ENCODE measurements at places on chromosomes 6 and 20. TPM values are rescaled to one million over a fixed set of nuclear protein-coding genes. Genes with fewer than 3 reads are reported as not detected.

GRCh38 chr6:37777272-37777834 is 42.2 kb upstream of the ZFAND3 start:
- no peak for DNase-seq
- H3K27me3 ChIP-seq = no peaks in the 10 kb centered on the region
- no peak overlapping the region for H3K27ac ChIP-seq
- no peak overlapping the region for H3K4me3 ChIP-seq
- H3K36me3 ChIP-seq = no peaks in the 10 kb centered on the region
- no peaks in the 10 kb centered on the region for H3K4me1 ChIP-seq

- no peaks in the 10 kb centered on the region for H3K27me3 ChIP-seq
- H3K36me3 ChIP-seq = no peaks in the 10 kb centered on the region
- no peak overlapping the region for H3K27ac ChIP-seq
- no peak overlapping the region for H3K4me3 ChIP-seq
Measured at GRCh38 chr6:76264468-76264867, 192.0 kb upstream of the IMPG1 start.

- no peaks in the 10 kb centered on the region for H3K36me3 ChIP-seq
- no peaks in the 10 kb centered on the region for H3K27me3 ChIP-seq
- H3K4me3 ChIP-seq = no peak overlapping the region
- DNase-seq = no peak
Measured at GRCh38 chr20:10306440-10307358, 88.1 kb downstream of the SNAP25 start.

DNA sequence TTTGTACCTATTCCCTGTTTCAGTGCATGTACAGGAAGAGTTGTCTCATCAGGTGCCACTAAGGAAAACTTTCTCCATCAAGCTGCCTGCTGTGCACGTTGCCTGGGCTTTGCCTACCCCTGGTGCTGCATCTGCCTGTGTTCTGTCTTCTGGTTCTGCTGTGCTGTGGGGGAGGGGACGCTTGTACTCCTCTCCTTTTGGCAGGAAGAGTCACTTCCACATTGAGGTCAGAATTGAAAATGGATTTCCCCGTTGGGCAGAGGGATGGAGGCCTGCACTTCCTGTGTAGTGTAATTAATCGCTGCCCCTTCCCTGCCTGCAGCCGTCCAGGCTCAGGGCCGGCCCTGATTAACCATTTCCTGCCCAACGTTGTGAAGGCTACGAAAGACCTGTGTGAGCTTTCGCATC is 153.3 kb downstream of the SCML4 start:
- DNase-seq = peak; percentile 78
- no peaks in the 10 kb centered on the region for H3K27me3 ChIP-seq
- H3K36me3 ChIP-seq = no peaks in the 10 kb centered on the region
- H3K4me1 ChIP-seq = peaks cover 52% of the 10 kb centered on the region
- H3K27ac ChIP-seq = peak overlapping the region; percentile 73

DNA sequence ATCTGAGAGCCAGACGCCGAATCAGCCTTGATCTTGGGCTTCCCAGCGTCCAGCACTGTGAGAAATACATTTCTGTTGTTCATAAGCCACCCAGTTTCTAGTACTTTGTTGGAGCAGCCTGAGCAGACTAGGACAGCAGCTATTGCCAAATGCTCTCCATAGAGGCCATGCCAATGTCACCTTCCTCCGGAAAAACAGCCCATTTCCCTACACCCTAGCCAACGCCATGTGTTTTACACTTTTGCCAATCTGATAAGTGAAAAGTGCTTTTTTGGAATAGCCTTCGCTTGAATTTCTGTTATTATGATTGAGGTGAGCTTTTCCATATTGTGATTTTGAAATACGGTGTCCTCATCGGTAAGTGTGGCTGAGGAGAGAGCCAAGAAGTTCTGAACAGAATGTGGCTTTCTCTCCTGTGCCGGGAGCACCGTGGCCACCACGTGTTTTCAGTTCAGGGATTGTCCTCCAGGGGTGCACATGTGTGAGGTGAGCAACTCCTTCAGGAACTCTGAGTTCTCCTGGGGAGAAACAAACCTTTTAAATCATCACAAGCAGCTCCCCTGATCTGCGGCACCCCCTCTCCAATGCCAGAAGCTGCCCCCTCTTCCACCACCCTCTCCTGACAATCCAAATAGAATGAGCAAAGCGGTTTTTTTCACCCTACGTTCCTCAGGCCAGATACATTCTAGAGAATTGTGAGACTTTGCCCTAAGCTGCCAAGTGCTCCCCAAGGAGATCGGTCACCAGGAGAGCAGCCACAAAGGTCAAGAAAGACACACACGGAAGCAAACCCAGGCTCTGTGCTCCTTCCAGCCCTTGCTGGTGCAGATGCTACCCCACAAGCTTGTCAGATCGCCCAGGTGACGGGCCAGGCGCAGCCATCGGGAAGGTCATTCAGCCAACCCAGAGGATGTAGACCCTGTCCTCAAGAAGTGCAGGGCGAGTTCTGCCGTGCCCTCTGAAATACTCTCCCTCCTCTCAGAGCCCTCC is 36.0 kb downstream of the TAF8 start:
- H3K27me3 ChIP-seq = no peaks in the 10 kb centered on the region
- H3K4me1 ChIP-seq = no peaks in the 10 kb centered on the region
- peak; percentile 36 for DNase-seq
- H3K4me3 ChIP-seq = no peak overlapping the region
- H3K27ac ChIP-seq = no peak overlapping the region

DNA sequence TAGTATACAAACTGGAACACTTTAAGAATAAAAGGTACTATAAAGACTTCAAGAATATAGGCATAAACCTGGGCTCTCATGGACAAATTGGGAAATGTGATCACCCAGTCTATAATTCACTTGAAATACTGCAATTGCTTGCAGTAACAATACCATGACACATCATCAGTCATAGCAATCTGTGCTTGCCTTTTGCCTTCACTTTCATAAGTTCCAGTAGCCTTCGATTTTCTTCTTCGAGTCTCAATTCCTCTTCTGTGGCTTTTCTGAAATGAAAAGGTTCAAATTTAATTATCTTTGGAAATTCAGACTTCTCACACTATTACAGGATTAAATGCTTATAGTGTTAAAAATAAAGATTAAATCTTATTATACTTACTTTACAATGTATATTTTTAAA is 96.3 kb upstream of the ZBTB24 start:
- H3K4me3 ChIP-seq = no peak overlapping the region
- H3K4me1 ChIP-seq = no peaks in the 10 kb centered on the region
- H3K36me3 ChIP-seq = peaks cover 17% of the 10 kb centered on the region
- H3K27me3 ChIP-seq = no peaks in the 10 kb centered on the region
- H3K27ac ChIP-seq = no peak overlapping the region

- no peaks in the 10 kb centered on the region for H3K4me1 ChIP-seq
- H3K36me3 ChIP-seq = no peaks in the 10 kb centered on the region
- DNase-seq = no peak
- H3K27ac ChIP-seq = no peak overlapping the region
- no peaks in the 10 kb centered on the region for H3K27me3 ChIP-seq
Measured at GRCh38 chr6:168286116-168286515, 33.5 kb downstream of the DACT2 start.

DNA sequence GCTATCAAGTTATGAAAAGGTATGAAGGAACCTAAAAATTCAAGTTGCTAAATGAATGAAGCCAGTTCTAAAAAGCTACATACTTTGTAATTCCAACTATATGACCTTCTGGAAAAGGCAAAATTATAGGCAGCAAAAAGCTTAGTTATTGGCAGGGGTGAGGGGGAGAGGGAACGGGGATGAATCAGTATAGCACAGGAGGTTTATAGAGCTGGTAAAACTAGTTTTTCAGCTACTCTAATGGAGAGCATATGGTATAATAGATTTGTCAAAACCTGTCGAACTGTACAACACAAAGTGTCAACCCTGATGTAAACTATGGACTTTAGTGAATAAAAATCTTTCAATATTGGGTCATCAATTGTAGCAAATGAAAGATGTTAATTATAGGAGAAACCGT is 18.7 kb downstream of the MANEA start:
- H3K27me3 ChIP-seq = no peaks in the 10 kb centered on the region
- no peak overlapping the region for H3K27ac ChIP-seq
- H3K4me1 ChIP-seq = peaks cover 3% of the 10 kb centered on the region
- H3K4me3 ChIP-seq = no peak overlapping the region
- no peak for DNase-seq

- no peak overlapping the region for H3K27ac ChIP-seq
- no peaks in the 10 kb centered on the region for H3K36me3 ChIP-seq
- no peak overlapping the region for H3K4me3 ChIP-seq
Measured at GRCh38 chr6:88376197-88376596, 210.1 kb upstream of the CNR1 start.

- DNase-seq = peak; percentile 81
- peaks cover 15% of the 10 kb centered on the region for H3K4me1 ChIP-seq
- H3K4me3 ChIP-seq = no peak overlapping the region
- peak overlapping the region; percentile 55 for H3K27ac ChIP-seq
Measured at GRCh38 chr6:40315060-40315459, 272.1 kb downstream of the LRFN2 start.

- peaks cover 1% of the 10 kb centered on the region for H3K27me3 ChIP-seq
- no peak for DNase-seq
- no peak overlapping the region for H3K4me3 ChIP-seq
- no peaks in the 10 kb centered on the region for H3K36me3 ChIP-seq
Measured at GRCh38 chr20:3654326-3655130, 8.7 kb downstream of the GFRA4 start.

Gene ARHGAP40
- not detected for total RNA-seq

- no peaks in the 10 kb centered on the region for H3K27me3 ChIP-seq
- H3K27ac ChIP-seq = no peak overlapping the region
- H3K36me3 ChIP-seq = no peaks in the 10 kb centered on the region
- no peak for DNase-seq
- no peak overlapping the region for H3K4me3 ChIP-seq
Measured at GRCh38 chr6:125117818-125118217, 35.8 kb upstream of the TPD52L1 start.

Gene LY6G6C
- total RNA-seq = not detected

GRCh38 chr6:4786996-4787395 is 10.8 kb downstream of the CDYL start:
- no peak for DNase-seq
- H3K4me1 ChIP-seq = peaks cover 25% of the 10 kb centered on the region
- no peak overlapping the region for H3K27ac ChIP-seq
- no peak overlapping the region for H3K4me3 ChIP-seq
- H3K36me3 ChIP-seq = no peaks in the 10 kb centered on the region
- no peaks in the 10 kb centered on the region for H3K27me3 ChIP-seq

DNA sequence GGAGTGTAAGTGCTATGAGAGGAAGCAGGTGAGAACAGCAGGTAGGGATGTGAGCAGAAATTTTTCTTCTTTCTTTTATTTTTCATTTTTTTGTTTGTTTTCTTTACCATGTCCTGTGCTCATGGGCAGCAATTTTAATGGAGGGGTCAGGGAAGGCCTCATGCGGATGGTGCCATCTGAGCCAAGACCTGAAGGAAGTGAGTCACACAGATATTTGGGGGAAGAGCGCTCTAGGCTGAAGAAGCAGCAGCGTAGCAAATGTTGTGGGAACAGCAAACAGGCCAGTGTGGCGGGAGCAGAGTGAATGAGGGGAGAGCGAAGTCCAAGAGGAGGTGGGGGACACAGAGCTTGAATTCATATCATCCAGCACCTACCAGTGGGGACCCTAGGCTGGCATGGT is 12.7 kb downstream of the SPDEF start:
- DNase-seq = no peak
- no peaks in the 10 kb centered on the region for H3K4me1 ChIP-seq
- no peaks in the 10 kb centered on the region for H3K27me3 ChIP-seq
- no peak overlapping the region for H3K4me3 ChIP-seq
- H3K27ac ChIP-seq = no peak overlapping the region
- no peaks in the 10 kb centered on the region for H3K36me3 ChIP-seq

DNA sequence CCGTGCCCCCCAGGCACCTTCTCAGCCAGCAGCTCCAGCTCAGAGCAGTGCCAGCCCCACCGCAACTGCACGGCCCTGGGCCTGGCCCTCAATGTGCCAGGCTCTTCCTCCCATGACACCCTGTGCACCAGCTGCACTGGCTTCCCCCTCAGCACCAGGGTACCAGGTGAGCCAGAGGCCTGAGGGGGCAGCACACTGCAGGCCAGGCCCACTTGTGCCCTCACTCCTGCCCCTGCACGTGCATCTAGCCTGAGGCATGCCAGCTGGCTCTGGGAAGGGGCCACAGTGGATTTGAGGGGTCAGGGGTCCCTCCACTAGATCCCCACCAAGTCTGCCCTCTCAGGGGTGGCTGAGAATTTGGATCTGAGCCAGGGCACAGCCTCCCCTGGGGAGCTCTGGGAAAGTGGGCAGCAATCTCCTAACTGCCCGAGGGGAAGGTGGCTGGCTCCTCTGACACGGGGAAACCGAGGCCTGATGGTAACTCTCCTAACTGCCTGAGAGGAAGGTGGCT is 960 bp downstream of the TNFRSF6B start:
- peaks cover 27% of the 10 kb centered on the region for H3K36me3 ChIP-seq
- H3K4me1 ChIP-seq = peaks cover 36% of the 10 kb centered on the region
- peak overlapping the region; percentile 18 for H3K4me3 ChIP-seq
- peak; percentile 64 for DNase-seq

DNA sequence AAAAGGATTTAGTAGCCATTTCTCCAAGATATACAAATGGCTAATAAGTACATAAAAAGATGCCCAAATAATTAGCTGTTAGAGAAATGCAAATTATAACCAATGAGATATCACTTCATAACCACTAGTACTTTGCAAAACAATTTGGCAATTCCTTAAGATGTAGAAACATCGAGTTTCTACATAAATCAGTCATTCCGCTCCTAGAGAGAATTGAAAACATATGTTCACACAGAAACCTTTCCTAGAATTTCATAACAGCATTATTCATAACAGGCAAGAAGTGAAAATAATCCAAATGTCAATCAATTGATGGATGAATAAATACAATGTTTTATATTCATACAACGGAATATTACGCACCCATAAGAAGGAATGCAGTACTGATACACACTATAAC is 20.5 kb upstream of the NT5E start:
- H3K4me1 ChIP-seq = no peaks in the 10 kb centered on the region
- no peak for DNase-seq
- no peak overlapping the region for H3K27ac ChIP-seq
- no peaks in the 10 kb centered on the region for H3K36me3 ChIP-seq
- no peaks in the 10 kb centered on the region for H3K27me3 ChIP-seq

DNA sequence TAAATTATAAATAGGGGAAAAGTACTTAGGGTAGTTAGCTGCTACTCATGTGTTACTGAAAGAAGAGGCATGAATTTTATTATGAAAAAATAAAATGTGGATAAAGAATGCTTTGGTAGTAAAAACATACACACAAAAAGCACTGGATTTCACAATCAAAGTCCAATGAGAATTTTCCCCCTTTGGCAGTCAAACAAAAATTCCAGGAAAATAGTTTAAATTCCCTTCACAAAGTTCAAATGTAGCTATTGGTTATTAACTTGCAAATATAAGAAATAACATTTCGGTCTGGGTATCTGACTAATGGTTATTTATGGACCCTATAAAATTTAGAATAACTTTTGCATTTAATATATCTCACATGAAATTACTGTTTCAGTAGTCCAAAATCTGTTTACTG is 210.4 kb downstream of the FOXC1 start:
- no peaks in the 10 kb centered on the region for H3K36me3 ChIP-seq
- no peak overlapping the region for H3K4me3 ChIP-seq
- H3K27me3 ChIP-seq = no peaks in the 10 kb centered on the region

All from psoas muscle (tissue), 8 donors.